Omental fat pad (tissue), 4 donors: ENCODE measurements at places on chromosomes 7 and 10.

DNA sequence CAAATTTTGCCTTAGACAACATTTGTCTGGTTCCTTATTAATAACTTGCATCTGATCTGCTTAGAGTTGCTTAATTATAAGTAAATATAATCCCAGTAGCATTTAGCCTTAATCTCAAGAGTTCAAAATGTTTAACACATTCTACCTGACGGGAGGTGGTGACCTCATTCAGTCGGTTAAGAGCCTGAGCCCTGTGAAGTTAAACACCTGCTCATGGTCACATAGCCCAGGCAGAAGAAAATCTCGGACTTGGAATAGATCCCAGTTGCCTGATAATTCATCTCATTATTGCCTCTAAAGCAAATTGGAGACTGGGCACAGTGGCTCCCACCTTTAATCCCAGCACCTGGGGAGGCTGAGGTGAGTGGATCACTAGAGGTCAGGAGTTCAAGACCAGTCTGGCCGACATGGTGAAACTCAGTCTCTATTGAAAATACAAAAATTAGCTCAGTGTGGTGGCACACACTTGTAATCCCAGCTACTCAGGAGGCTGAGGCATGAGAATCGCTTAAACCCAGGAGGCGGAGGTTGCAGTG is 18.6 kb upstream of the ASCC1 start:
- no peak for DNase-seq

DNA sequence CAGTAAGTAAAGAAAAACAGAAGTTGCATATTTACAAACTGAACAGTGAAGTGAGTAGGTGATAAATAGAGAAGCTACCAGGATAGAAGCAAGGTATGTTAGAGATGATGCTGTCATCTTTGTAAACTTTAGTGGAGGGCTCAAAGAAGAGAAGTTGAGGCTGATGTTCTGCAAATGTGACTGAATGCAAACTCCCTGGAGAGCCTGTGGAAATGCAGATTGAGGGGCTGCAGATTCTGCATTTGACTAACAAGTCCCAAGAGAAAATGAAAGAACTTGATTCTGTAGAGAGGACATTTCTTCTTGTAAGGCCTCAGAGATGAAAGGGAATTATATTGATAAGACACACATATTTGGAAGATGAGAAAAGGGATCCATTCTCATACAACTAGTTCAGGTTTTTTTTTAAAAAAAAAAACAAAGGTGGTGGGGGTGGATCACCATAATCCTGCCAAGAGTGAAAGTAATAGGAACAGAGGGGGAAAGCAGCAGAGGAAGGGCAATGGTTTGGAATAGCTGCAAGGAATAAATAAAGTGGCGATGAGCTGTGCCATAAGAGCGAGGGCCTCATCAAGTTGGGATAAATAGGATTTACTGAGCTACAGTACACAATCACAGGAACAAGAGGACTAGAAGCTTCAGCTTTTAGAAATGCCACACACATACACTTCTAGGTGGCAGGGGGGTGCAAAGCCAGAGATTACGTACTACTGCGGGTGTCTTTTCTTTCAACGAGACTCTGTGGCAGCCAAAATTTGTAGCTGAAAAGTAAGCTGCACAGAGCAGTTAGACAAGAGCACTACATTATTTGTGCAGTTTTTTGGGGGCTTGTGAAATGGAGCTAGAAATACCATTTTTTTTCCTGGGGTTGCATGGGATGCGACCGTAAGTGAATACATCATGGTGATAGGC is 778.5 kb downstream of the NRG3 start:
- no peak for DNase-seq

DNA sequence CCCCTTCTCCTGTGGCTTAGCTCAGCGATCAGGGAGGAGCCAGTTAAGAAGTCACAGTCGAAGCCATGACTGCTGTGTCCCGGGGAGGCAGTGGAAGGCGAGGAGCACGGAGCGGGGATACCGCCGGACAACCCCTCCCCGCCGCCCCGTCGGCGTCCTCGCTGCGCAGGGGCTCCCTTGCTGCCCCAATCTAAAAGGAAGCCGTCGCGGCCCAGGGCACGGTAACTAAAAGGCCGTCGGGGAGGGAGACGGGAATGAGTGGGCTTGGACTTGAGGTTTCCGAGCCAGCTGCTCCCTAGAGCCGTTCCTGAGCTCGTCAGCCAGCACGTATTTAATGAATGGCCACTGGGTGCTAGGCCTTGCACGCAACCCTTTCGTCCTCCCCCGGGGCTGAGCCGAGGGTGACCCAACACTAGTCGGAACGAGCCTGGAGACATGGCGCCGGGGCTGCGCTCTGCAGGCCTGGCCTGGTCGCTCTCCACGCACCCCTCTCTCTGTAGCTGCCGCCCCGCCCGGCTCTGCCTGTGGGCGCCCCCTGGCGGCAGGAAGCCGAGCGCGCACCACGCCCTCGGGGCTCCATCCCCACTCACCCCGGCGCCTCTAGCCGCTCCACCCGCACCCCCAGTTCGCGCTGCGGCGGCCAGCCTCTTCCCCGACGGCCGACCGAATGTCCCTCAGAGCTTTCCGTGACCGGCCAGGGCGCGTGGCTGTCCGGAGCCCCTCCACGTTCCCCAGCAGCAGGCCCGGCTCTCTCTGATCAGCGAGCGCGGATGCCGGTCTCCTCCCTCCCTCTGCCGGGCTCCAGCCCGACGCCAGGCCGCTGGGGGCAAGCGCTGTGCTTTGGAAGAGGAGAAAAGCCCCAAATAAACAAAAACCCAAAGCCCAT is 29.3 kb upstream of the KCNK18 start:
- peak; percentile 47 for DNase-seq

DNA sequence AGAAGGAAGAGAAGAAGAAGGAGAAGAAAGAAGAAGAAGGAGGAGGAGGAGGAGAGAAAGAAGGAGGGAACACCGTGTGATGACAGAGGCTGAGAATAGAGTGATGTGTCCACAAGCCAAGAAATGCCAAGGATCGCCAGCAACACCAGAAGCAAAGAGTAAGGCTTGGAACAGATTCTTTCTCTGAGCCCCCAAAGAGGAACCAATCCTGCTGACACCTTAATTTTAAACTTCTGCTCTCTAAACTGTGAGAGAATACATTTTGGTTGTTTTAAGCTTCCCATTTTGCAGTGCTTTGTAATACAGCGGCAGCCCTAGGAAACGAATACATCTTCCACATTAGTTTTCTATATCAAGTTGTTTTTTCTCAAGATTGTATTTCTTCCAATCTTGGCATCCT is 13.9 kb upstream of the WNT8B start:
- DNase-seq, result no peak

- no peak for DNase-seq
Measured at GRCh38 chr7:106239406-106239805, 45.4 kb downstream of the NAMPT start.

DNA sequence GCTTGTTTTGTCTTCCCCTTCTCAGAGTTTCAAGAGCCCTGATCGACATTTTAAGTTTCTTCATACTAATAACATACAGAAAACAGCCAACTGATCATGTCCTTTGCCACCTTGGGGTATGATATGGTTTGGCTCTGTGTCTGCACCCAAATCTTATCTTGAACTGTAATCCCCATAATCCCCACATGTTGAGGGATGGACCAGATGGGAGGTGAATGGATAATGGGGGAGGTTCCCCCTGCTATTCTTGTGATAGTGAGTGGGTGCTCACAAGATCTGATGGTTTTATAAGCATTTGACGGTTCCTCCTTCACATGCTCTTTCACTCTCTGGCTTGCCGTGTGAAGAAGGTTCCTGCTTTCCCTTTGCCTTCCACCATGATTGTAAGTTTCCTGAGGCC is 190.3 kb downstream of the CHCHD3 start:
- no peak for DNase-seq

DNA sequence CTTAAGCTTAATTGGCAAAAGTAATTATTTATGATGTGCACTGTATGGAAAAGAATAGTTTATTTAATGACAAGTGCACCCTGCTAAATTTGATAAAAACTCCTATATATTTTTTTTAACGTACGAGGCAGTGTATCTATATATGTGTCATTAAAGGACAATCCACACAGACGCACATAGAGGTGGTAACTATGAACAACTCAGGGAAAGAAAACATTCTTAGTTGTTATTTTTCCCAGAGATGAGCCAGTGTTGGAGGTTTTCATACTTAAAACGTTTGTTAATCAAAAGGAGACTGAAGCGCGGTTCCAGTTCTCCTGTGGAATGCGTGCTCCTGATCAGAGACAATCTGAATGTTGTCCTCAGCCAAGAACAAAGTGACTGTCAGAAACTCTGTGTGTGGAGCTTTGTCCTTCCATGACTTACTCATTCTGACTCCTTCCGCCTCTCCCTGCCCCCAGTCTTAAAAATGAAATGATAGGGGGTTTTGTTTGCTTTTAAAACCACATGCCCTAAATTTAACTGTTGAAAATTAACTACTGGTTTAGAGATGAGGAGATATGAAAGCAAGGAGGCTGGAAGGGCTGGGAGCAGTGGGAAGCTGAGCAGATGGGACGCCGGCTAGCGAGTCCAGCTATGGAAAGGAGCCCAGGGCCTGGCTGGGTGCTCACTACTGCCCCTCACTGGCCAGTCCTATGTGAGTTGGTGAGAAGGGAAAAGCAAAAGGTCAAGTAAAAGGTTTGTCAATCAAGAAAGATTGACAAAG is 99.6 kb downstream of the SVIL start:
- DNase-seq, result no peak

DNA sequence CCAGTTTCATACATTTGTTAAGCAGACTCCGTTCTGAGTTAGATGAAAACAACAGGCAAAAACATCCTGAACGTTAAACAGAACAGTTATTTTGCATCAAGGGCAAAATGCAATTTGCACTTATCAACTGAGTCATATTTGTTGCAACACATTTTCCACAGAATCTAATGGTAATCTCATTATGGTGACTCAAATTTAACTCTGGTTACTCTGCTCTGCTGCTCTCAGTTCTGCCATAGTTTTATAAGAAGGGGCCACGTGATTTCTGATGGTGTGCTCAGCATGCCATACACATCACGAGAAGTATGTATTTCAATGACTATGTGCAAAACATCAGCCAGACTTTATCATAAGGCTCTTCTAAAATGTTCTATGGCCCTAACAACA is 148.8 kb downstream of the CHCHD3 start:
- DNase-seq, result no peak

GRCh38 chr7:158655507-158655906 is 49.1 kb downstream of the NCAPG2 start:
- DNase-seq, result no peak

GRCh38 chr7:82810558-82811259 is 352.0 kb downstream of the PCLO start:
- no peak for DNase-seq

DNA sequence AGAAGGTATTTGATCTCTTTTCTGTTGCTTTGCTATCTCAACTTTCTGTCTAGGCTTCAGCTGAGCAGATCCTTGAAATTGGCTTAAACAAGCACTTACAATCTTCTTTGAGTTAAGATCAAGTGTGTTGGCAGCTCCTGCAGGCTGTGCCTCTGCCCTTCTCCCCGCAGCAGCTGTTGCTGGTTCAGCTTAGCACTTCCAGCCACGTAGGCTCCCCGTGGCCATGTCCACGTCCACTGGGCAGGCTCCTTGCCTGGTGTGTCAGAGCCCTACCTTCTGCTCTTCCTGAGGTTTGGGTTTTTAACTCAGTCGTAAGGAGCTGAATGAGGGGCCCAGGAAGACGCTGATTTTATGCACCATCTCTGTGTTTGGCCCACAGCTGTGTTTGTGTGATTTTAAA is 47.2 kb downstream of the CAMK1D start:
- DNase-seq, result no peak

DNA sequence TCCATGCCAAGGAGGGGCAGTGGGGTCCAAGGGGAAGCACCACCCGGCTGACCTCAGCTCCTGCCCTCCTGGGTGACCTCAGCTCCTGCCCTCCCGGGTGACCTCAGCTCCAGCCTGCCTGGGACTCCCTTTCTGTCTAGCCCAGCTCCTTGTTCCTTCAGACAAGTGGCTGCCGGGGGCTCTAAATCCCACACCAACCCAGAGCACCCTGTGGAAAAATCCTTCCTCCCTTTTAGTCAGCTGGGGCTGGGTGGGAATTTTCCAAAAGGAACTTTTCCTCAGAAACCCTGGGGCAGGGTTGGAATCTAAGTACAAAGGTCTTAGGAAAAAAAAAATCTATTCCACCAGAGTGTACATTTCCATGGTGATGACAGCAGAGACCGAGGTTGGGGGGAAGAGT is 36.3 kb downstream of the AKR1B1 start:
- DNase-seq, result no peak

DNA sequence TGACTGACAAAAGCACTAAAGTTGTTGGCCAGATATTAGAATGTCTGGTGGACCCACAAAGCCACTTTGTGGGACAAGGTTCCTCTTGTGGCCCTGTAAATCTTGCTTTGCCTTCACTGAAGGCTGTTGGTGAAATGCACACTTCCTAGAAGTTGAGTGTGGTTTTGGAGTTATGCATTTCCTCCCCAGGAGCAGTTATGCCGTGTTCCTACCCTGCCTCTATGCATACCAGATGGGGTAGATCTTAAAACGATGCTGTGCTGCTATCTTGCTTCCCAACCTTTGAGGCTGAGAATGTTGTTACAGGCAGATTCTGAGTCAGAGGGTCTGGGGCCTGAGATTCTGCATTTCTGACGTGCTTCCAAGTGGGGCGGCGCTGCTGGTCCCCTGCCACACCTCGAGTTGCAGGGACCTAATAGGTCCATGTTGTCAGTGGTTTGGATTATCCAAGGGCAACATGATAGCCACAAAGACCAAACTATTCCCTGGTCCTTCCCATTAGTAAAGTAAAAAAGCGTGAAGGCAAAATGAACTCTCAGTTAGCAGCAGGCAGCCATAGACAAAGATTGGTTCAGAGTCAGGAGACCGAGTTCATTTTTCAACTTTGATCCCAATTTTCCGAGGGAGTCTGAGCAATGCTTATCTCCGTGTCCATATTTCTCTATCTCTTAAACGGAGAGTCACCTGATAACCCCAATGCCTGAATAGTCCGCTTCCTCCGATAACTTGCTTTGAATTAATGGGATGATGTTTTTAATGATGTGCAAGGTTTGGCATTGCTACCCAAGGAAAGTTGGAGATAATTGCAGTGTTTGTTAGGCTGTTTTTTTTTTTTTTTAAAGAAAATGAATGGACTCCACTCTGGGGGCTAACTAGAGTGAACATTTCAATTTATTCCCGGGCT is 55.8 kb downstream of the CDHR3 start:
- DNase-seq, result no peak

- DNase-seq, result no peak
Measured at GRCh38 chr7:45703911-45704682, 129.9 kb downstream of the ADCY1 start.

DNA sequence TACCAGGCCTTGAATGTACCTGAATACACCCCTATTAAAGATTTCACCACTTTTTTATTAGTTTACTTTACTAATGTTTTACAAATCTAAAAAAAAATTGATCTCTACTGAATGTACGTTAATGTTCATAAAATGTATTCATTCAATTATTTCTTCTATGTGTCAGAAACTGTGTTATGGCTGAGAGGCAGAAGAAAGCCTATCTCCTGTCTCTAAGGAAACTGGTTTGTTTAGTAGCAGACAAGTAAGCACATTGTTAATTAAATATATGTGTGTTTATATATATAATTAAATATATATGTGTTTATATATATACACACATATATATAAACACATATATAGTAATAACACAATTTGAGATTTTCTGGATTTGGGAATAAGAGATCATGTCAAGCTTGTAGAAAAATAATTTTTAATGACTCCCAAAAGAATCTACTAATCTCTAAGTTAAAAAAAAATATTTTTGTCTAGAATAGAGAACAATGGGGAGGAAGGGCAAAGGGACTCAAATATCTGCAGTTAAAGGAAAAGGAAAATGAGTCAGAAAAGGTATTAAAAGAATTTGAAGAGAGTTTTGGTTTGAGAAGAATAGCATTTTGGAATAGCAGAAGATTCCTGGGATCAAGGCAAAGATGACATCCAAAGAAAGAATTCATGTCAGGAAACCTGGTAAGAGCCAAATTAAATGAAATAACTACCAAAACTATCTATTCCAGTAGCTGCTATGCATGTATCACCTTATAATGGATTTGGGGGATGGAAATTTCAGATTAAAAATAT is 92.1 kb downstream of the CH25H start:
- no peak for DNase-seq
